ENCODE measurements at places on chromosomes 7 and 10.

DNA sequence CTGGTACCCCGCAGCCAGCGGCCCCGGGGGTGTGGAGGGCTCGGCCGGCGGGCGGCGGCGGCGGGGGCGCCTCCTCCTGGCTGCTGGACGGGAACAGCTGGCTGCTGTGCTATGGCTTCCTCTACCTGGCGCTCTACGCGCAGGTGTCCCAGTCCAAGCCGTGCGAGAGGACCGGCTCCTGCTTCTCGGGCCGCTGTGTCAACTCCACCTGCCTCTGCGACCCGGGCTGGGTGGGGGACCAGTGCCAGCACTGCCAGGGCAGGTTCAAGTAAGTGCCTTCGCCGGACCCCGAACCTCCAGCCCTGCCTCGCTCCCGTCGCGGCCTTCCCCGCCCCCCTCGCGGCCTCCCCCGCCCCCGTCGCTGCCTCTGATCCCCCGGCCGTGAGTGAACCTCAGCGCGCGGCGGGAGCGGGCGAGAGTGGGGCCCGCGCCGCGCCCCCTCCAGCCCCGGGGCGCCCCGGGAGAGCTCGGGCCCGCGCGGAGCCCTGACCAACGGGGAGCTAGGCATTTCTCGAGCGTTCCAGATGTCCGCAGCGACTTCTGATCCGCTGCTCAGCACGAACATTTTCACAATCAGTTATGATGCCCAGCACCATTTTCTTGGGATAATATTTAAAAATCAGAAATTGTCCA, 727 bp downstream of the ATRNL1 start:
- no peak for DNase-seq

GRCh38 chr10:90378524-90379076, 479.2 kb downstream of the HTR7 start:
- DNase-seq: no peak

GRCh38 chr10:3668966-3669330, 116.1 kb downstream of the KLF6 start:
- peak; percentile 61 for DNase-seq

DNA sequence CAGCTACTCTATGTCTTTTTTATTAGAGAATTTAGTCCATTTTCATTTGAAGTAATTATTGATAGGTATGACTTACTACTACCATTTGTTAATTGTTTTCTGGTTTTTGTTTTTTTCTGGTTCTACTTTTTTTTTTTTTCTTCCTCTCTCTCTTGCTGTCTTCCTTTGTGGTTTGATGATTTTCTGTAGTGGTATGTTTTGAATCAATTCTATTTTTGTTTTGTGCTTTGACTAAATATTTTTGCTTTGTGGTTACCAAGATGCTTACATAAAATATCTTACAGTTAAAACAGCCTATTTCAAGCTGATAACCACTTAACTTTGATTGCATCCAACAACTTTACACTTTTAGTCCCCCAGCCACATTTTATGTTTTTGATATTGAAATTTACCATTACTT, 3.3 kb upstream of the OR2F2 start:
- no peak for DNase-seq

DNA sequence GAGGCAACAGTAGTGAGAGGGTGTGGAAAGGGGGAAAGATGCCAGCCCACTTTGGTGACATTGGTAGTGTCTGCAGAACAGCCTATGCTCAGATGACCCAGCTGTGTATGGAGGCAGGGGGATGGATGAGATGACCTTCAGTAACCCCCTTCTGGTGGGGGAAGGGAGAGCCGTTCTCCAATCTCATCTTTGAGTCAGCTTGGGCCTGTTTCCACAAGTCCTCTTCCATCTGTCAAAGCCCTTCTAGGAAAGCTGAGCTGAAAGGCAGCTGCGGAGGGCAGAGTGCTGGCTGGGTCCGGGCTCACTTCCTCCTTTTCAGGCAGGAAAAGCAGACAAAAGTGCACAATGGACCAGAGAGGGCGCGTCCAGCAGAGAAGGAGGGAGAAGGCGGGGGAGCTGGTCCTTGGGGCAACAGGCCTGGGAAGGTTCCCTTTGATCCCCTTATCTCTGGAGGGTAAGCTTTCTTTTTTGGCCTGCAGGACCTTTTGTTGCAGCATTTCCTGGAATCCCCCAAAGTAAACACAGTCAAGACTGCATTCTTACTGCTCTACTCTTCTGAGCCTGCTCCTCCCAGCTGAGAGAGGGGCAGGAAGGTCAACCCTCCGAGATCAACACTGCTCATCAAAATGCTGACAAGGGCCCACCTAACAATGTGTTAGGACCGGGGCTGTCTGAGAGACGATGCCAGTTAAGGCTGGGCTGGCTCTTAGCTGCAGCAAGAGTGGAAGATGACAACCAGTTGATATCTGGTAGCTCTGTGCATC, 1.2 kb upstream of the LRMDA start:
- DNase-seq: peak; percentile 8

- no peak for DNase-seq
These were observed 28.1 kb downstream of the DNMBP start for GRCh38 chr10:99981581-99982199.

DNA sequence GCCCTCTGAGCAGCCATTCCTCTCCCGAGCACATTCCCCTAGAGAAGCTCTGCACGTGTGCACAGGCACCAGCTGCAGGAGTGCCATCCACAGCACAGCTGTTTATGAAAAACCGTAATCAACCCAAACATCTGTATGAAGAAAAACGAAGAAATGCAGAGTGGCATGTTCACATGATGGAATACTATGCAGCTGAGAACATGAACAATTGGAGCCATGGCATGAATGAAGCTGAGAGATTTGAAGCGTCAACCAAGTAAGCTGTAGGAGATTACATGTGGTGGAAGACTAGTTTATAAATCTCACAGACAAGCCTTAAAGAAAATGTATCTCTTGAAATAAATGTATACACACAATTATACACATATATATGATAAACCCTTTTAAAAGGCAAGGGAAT, 176.5 kb downstream of the EBF3 start:
- no peak for DNase-seq

DNA sequence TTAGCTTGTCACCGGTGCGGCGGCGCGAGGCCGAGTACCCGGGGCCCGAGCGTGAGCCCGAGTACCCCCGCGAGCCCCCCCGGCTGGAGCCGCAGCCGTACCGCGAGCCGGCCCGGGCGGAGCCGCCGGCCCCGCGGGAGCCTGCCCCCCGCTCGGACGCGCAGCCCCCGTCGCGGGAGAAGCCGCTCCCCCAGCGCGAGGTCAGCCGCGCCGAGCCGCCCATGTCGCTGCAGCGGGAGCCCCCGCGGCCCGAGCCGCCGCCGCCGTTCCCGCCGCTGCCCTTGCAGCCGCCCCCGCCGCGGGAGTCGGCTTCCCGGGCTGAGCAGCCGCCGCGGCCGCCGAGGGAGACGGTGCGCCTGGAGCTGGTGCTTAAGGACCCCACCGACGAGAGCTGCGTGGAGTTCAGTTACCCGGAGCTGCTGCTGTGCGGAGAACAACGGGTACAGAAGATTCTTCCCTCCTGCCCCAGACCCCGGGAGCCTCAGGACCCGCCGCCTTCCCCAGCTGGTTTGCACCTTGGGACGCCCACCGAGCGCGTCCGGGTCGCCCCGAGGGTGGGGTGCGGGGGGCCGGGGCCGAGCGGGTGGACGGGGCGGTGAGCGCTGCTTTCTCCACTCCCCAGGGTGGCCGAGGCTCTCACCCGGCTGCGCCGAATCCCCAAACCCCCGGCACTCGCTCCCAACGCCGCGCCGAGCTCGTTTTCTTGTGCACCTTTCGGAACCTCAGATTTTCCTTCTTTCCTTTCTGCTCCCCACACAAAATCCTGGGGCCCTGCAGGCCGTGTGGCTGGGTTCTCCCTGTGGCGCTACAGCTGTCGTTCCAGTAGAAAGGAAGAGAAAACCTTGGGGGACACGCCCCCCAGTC, 708 bp downstream of the UBN2 start:
- no peak for DNase-seq
